ENCODE measurements at places on chromosomes 5 and 9.

DNA sequence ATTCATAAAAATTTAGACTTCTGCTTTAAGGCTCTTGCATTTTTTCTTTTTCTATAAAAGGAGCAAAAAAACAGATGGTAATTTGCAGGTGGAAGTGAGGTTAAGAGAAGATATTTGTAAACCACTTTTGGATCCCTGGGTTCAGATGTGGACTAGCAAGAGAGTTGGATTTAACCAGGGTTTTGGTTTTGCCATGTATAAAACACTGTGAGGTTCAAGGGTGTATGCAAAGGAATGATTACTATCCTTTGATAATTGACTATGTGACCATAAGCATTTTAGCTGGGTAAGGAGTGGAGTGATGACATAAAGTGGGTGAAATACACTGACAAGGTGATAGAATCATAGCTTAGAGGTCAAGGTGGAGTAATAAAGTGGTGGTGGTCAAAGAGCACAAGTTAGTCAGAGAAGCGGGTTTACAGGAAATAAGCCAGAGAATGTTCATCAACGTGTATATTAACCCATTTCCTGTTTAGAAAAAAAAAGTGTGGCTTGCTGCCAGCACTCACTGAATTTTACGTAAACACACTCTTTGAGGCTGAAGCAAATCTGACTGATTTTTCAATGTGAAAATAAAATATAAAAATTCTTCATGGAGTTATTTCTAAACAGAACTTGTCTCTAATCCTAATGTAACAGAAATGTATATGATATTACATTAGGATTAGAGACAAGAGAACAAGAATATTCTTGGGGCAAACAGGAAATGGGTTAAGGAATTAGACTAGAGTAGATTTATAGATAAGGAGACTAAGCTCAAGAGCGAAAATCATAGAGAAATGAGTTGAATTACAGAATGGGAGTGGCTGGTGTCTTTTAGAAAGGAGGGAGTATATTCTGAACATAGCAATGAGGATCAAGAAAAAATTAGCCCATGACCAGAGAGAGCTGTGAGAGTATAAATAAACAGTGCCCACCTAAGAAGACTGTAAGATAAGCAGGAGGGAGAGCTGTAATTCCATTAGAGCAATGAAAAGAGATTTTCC, 74.5 kb downstream of the CDKN2A start:
- DNase-seq: peak; percentile 77

DNA sequence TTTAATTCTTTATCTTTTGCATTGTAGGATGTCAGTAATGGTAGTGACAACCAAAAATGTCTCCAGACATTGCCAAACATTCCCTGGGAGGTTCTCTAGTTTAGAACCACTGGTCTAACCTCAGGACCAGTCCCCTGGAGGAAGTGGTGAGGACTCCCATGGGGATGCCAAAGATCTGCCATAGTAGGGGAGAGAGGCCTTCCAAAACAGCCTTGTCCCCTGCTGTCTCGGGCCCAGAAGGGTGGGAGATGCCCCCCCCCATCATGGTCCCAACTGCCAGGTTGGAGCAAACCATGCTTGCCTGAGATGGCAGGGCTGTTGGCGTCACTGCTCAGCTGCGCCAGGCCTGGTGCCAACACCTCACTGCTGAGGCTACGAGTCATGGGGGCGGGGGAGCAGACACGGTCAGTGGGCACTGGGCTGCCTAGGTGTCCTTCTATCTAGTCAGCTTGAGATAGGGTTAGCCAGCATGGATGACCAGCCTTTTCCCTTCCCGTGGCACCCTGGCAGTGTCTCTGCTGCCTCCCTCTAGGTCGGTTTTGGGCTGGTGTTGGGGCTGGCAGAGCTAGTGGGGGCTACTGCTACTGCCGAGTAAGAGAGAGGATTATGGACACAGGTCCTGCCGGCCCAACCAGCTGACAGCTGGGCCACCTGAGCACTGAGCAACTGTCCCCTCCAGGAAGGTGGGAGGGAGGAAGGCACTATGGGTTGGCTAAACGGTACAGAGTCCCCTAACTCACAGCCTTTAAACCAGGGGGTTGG, 8.3 kb upstream of the CXXC5 start:
- DNase-seq: no peak

DNA sequence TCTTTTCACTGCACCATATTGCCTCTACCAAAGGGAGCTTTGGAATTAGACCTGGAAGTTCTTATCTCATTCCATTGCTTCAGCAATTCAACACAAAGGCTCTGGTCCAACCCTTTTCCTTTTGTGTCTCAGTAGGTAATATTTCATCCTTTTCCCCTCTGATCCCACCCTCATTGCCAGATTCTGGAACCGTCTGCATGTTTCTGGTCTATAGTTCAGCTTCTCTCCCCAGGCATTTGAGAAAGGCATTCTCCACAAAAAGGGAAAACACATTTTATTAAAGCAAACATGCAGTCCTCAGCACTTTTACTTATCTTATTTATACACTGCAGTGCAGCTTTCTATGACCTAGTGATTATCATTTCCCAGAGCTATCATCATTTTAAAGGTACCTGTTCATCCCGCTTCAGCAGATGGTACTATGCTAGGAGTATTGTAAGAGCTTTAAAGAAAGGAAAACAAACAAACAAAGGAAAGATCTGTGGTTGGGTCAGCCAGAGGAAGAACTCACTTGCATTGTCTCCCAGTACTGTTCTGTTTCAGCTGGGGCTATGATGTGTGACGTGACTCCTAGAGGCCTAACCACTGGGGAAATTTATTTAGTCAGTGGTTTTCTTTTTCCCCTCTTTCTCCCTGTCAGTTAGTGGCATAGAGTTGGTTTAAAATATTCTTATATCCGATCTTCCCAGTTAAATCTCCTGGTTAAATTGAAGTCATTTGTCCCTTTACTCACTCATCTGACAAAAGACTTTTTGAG, 269.2 kb downstream of the TMEM38B start:
- no peak for DNase-seq

DNA sequence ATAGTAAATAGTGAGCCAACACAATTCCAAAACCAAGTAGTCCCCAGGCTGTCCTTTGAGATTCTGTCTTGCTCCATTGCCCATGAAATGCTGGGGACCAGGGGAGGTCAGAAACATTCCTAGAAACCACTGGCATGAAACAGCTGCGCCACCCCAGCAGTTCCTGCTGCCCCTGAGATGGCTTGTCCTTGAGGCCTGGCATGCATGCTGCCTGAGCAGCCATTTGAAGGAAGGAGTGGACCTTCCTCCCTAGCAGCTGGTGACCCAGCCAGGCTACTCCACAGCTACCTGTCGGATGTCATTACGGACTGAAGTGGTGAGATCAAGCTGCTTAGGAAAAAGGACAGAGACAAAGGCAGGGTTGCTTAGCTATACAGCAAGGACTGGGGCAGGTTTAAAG, 260.6 kb downstream of the DENND1A start:
- no peak for DNase-seq

- peak; percentile 27 for DNase-seq
These were observed 53.4 kb upstream of the SUB1 start for GRCh38 chr5:32531885-32532520.

- DNase-seq: no peak
These were observed 47.3 kb downstream of the SLC12A7 start for GRCh38 chr5:1064383-1065142.

DNA sequence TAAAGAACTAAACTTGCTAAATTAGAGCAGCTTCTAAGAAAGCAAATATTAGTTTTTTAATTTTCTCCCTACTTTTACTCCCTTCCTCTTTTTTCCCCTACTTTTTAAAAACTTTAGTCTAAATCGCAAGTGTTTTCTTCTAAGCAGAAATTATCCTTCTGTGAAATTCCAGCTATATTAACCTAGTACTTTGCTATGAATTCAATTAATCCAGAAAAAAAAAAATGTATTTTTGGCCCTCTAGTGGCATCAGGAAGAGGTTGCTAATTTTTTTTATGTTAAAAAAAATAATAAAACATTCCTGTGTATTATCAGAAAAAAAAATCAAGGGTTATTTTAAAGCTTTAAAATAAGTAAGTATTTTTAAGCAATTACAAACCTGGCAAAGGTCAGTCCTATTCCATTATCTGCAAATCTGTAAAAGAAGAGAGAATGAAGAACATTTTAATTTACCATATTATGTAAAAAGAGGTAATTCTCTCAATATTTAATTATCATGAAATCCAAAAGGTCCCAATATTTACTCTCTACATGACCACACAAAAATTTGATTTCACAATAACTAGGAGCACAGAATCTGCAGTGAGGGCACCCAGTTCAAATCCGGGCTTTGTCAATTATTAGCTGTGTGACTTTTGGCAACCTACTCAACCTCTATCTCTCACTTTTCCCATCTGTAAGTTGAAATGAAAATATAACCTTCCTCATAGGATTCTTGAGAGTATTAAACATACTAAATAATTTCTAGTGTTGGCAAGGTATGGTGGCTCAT, 52.0 kb downstream of the CEMIP2 start:
- DNase-seq: no peak

DNA sequence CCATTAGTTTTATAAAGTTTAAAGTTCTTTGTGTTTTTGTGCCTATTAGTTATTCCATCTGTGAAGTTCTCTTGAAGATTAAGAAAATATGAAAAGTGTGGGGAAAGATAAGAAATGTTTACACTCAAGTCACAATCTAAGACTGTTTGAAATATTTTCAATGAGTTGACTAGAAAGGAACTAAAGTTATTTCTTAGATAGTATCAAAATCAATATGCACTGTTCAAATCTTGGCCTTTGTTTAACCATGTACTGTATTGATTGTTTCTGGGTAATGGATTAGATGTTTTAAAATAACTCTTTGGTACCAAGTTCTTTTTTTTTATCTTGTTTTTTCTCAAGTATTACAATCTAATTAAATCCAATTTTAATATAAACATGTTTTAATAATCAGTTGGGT, 46.0 kb downstream of the SMC5 start:
- no peak for DNase-seq

DNA sequence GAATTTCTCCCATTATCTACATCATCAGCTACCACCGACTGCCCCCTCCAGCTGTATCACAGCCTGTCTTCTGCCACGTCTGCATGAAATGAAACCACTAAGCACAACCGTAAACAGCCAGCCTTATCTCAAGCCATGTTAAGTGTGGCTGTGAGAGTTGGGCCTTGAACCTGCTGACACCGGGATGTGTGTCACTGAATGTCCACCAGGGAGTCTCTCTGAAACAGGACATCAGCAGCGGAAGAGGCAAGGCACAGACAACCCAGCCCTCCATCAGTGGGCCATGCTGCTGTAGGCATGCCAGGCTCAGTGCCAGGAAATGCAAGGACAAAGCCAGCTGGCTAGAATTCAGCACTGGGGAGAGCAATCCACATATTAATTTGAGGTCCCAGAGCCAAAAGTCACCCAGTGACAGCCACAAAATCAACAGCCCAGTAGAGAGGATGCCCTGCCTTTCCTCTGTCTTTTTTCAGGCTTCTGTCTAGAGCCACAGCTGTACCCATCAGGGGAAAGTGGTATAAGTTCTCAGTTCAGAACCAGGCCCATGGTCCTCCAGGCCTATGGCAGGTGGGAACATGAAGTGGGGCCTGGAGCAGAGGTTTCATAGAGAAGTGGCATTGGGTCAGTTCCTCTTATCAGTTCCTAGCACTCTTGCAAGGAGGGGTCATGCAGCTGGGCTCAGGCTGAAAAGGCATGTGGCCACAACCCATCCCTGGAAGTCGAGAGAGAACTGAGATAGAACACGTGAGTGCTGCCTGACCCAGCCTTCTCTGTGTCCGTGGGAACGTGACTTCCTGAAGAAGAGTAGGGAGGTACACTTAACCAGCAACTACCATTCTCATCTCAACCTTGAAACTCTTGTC, 199.4 kb downstream of the ESM1 start:
- no peak for DNase-seq
